Activated naive CD4-positive, alpha-beta T cell treated with anti-CD3 and anti-CD28 coated beads, Interleukin-2, amount 50 U/mL, for 16 hours (primary cell): ENCODE measurements at places on chromosomes 12 and 14.

GRCh38 chr14:69048456-69048855 lies 69.4 kb upstream of the ACTN1 start:
- DNase-seq, result peak; percentile 23

DNA sequence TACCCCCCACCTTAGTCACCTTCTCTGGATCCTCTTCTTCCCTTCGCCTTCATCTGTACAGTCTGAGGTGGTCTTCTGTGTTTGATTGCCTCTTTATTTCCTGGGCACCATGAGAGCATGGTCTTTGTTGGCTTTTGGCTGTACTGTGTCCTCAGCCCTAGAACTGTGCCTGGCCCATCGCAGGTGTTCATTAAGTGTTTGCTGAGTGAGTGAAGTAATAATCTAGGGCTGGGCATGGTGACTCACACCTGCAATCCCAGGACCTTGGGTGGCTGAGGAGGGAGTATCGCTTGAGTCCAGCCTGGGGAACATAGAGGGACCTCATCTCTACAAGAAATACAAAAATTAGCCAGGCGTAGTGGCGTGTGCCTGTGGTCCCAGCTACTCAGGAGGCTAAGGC lies 13.9 kb downstream of the ALDH2 start:
- no peak for DNase-seq

- DNase-seq, result no peak
Observed at GRCh38 chr14:88179716-88180115, 143.4 kb downstream of the KCNK10 start.

- DNase-seq, result no peak
Observed at GRCh38 chr12:23415180-23415579, 534.3 kb downstream of the SOX5 start.

GRCh38 chr12:39610436-39611025 lies 9.1 kb downstream of the ABCD2 start:
- no peak for DNase-seq

GRCh38 chr14:85934123-85934885 lies 404.4 kb downstream of the FLRT2 start:
- DNase-seq, result peak; percentile 43

GRCh38 chr12:109289004-109289403 lies 20.1 kb downstream of the FOXN4 start:
- no peak for DNase-seq

- DNase-seq, result no peak
Observed at GRCh38 chr12:31008241-31008761, 65.4 kb upstream of the DDX11 start.

DNA sequence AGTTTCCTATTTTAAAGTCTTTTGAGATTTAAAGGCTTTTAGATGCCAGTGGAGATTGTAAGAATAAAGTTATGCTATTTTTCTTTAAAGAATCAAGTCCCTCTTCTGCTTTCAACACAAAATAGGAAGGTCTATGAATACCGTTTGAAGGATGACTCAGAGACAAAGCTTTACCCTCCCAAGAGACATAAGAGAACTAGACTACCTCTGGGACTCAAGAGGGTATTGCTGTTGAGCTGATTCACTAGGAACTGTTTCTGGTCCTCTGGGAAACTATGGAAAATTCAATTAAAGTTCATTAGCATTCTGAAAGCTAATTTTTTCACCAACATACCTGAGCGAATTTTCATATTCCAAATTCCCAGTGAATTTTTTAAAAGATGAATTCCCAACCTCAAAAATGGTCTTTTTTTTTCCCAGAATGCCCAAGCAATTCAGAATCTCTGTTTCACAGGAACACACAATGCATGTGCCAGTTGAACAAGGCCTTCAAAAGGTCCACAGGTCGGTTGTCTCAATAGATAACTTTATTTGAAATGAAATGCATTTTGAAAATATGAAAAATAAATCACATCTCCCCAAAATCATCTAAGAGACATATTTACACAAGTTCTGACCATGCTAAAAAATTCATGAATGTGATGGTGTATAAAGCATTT lies 6.5 kb downstream of the PHLDA1 start:
- no peak for DNase-seq

GRCh38 chr12:3536096-3536875 lies 45.3 kb downstream of the PRMT8 start:
- DNase-seq, result no peak

GRCh38 chr12:9340422-9341259 lies 132.4 kb upstream of the PZP start:
- no peak for DNase-seq

DNA sequence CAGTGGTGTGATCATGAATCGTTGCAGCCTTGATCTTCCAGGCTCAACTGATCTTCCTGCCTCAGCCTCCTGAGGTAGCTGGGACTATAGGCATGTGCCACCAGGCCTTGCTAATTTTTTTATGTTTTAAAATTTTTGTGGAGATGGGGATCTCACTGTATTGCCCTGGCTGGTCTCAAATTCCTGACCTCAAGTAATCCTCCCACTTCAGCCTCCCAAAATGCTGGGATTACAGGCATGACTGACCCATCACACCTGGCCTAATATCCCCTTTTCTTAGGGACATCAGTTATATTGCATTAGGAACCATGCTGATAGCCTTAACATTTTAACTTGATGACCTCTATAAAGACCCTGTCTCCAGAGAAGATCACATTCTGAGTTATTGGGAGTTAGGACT lies 42.8 kb downstream of the RASSF3 start:
- no peak for DNase-seq

DNA sequence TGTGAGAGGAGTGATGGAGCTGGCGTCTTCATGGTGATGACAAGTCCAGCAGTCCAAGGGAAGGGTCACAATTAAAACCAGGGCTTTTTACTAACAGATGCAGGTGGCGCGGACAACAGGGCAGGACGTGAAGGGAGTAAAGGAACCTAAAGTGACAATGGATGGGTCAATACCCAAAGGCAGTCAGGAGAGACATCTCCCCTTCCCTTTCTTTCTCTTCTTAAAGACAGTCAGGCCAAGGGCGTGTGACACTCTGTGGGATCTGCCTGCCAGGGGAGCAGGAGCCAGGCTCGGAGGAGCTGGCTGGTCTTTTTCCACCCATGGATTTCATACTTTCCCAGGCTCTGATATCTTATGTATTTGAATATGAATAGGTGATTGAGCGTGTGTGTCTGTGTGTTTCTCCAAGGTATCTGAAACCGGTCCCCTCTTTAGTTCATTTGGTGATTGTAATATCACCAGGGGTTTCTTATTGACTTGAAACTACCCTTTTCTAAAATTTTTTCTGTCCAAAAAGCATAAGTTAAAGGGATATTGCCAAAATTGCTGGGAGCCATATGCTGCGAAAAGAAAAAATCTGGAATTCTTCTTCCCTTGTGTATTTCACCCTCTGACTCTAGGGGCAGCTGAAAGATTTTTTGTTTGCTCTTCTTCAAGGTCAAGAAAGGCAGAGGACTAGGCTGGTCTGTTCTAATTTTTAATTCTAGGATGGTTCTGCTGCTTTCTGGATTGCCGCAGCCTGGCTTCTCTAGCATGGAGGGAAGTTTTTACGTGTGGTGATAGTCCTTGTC lies 61.8 kb downstream of the FBXL14 start:
- DNase-seq, result no peak

GRCh38 chr14:105169776-105170655 lies 1.4 kb upstream of the JAG2 start:
- peak; percentile 31 for DNase-seq

DNA sequence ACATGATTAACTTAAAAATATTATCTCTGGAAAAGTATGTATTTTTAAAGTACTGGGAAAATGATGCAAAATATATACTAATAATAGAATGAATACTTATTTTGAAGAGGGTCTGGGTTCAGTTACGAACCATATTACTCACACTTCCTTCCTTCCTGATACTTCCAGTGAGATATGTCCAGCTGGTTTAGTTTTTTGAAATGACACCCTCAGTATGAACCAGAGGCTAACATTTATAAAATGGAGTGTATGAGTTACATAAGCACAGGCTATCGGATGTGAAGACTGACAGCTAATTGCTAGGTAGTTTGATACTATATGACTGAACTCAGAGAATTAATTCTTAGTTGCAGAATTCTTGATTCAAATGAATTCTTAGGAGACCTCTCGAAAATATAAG lies 122.9 kb downstream of the OTOGL start:
- no peak for DNase-seq

GRCh38 chr12:54292083-54292930 lies 8.5 kb downstream of the NFE2 start:
- DNase-seq, result no peak

DNA sequence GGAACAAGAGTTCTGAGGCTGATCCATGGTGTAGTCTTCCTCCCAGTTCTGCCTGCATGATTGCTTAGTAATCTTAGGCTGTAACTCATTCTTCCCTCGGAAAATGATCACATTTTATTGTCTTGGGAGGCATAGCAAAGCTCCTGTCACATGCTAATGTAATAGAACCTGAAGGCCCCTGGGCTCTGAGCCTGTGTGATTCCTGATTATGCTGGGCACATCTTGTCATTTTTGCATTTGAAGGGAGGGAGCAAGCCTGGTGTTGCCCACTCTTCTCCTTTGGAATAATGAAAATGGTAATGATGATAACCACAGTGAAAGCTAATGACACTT lies 215.4 kb downstream of the MSRB3 start:
- no peak for DNase-seq

DNA sequence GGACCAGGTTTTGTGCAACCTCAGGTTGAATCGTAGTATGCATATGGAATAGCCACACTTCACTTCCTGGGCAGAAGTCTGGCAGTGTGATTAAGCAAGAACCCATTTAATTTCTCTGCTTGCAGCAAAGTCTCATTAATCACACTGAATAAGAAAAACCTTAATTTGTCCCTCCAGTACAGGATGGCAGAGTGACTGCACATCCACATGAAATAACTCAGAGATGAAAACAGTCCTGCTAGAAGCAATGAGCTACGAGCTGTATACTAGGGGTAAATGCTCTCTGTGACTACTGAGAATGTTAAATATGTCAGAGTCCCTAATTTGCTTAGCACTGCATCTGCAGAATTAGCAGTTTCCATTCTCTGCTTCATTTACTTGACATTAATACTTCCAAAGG lies 88.9 kb downstream of the ACSS3 start:
- DNase-seq, result no peak

DNA sequence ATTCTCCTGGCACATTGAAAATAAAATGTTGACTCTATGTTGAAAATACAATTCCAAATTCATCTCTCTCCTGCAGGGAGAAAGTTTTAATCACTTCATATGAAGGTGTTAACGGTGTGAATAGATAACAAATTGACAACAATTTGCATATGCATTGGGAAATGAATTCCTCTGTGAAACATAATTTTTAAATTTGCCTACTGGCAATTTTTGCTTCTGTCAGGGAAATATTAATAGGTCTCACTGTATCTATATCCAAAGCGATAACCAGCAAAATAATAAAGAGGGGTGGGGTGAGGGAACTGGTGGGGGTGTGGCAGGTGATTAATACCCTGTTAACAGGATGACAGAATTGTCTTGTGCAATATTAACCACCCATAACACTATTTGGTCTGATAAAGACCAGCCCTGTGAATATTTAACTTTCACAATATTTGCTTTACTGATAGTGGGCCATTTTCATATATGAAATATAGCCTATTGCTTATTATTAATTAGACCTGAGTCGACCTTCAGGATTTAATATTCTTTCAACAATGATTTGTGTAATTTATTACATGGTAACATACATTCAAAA lies 239.0 kb upstream of the SSTR1 start:
- DNase-seq, result no peak

DNA sequence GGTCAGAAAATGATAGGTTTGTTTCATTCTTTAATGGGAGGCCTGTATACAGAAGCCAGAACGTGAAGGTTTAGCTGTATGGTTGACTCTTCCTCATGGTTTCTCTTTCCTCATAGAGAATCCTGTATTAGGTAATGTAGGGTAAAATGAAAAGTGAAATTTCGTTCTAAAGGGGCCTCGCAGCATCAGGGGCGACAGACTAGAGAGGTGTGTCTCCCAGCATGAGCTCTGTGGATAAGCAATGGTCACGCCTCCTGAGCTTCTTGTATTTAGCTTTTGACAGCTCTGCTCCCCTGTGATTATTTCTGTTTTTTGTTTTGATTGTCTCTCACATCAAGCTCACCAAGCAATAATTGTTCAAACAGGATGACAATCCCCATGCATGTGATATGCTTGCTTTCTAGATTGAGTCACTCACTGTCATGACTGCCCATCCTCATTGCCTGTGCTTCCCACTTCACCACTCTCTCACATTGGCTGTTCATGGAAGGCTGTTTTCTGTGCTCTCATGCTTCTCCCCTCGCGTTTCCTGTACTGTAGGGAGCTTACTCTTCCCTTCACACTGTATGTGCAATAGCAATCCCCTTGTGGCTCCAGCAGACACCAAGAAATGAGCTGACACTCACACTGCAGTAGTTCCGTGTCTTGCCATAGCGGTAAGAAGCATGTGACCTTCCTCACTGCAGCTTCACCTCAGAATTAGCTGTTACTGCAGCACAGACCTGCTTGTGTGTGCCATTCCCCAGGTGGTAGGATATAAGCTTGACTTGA lies 44.0 kb downstream of the RAD52 start:
- DNase-seq, result no peak

- DNase-seq, result peak; percentile 19
Observed at GRCh38 chr12:107134558-107134957, 41.2 kb upstream of the CRY1 start.

DNA sequence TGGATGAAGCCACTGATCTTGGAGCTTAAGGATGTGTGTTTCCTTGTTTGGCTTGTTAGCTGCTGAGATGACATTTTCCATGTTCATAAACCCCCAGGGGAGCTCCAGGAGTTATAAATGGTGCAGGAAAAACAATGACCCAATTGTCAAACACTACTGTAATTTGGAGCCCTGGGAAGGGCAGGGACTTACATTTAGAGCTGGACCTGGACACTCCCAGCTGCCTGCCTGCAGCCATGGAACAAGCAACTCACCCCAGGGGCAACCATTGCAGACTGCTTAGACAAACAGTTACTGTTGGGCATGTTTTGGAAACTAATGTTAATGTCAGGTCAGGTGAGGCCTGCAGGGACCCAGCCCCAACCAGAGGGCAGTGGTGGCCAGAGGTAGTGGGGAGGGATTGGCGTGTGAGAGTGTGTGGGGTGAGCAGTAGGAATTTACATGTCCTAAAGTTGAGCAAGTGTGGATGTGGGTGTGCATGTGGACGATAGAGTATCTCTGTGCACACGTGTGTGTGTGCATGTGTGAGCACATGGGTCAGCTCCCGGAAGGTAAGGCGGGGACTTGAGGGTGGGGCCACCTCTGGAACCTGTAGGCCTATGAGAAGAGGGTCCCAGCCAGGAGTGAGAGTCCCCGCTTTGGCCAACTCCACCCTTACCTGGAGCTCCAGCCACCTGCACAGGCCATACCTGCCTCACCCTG lies 86.4 kb upstream of the NOS1 start:
- DNase-seq, result no peak

GRCh38 chr14:81427348-81428058 lies 27.4 kb upstream of the STON2 start:
- no peak for DNase-seq

DNA sequence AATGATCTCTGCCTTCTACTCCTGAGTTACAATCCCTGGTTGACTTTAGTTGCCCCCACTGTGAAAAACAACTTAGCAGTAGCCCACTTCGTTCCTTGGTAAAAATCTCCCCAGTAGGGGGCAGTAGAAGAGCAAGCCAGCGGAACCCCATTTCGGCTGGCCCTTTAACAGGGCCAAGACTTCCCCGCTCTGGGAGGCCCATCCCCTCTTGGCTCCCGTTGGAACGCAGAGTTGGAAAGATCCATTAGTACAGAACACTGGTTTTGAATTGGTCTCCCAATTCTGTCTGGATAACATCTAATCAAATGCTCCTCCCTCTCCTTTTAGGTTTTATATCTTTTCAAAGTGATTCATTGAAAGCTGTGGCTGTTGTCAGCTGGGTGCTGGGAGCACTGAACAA lies 1133.3 kb downstream of the BCL11B start:
- DNase-seq, result peak; percentile 64
